ENCODE measurements at places on chromosomes 7 and 10.
A peak's percentile ranks its signal among the peaks of the same experiment; 100 is the strongest.

GRCh38 chr7:42929449-42929848 lies 2.5 kb downstream of the PSMA2 start:
- no peak for DNase-seq

GRCh38 chr7:2621061-2621828 lies 10.5 kb upstream of the TTYH3 start:
- DNase-seq, result no peak

GRCh38 chr7:81433206-81433605 lies 336.6 kb downstream of the HGF start:
- no peak for DNase-seq

DNA sequence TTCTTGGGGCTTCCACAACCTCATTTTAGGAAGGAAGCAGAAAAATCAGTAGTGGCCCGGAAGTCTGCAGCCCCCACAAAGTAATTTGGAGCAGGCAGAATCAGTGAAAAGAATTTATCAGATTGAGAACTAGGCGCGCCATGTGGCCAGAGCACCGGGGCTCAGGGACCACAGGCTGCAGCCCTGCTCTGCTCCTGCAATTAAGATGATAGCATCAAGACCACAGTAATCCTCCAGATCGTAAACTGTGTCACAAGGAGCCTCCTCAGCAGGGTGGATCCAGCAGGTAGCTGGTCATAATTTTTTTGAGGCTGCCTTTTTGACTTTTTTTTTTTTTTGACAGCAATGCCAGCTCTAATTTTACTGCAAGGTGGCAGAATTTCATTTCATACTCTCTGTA lies 209.0 kb upstream of the ZMIZ1 start:
- no peak for DNase-seq

GRCh38 chr7:7221599-7222038 lies 39.3 kb downstream of the C1GALT1 start:
- DNase-seq, result no peak

- no peak for DNase-seq
Observed at GRCh38 chr10:21692916-21693315, 158.9 kb downstream of the MLLT10 start.

GRCh38 chr7:36597090-36597773 lies 127.1 kb downstream of the AOAH start:
- no peak for DNase-seq

GRCh38 chr10:77417806-77418640 lies 219.6 kb downstream of the KCNMA1 start:
- no peak for DNase-seq

DNA sequence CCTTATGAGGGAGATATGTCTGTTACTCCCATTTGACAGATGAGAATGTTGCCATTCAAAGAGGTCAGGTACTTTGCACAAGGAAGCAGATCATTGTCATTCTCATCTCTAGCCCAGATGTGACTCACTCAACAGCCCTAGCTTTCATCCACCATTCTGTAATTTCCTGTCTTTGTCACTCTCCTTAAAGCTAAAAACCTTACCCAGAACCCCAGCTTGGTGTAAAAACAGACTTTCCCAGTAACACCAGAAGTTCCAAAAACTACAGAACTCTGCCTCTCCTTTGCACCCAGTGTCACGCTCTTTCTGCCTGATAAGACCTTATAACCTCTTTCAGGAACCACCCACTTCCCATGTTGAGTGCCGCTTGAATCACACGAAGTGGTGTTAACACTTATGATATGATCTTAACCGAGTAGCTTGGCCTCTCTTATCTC lies 89.1 kb upstream of the SP4 start:
- DNase-seq, result peak; percentile 40

- no peak for DNase-seq
Observed at GRCh38 chr10:3775696-3776551, 9.1 kb downstream of the KLF6 start.

- no peak for DNase-seq
Observed at GRCh38 chr7:33901847-33902246, 3.5 kb upstream of the BMPER start.

DNA sequence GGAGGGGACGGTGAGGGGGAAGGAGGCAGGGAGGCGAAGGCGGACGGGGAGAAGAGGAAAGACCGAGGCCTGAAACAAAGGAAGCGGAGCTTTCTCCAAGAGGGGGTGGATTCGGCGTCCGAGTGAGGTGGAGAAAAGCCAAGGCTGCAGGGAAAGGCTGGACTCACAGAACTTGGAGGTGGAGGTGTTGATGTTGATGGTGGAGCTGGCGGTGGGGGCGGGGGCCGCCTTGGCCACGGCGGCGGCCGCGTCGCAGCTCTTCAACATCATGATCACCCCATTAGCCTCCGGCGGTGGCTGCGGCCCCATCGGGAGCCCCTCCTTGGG lies 578 bp downstream of the CACUL1 start:
- peak; percentile 8 for DNase-seq

DNA sequence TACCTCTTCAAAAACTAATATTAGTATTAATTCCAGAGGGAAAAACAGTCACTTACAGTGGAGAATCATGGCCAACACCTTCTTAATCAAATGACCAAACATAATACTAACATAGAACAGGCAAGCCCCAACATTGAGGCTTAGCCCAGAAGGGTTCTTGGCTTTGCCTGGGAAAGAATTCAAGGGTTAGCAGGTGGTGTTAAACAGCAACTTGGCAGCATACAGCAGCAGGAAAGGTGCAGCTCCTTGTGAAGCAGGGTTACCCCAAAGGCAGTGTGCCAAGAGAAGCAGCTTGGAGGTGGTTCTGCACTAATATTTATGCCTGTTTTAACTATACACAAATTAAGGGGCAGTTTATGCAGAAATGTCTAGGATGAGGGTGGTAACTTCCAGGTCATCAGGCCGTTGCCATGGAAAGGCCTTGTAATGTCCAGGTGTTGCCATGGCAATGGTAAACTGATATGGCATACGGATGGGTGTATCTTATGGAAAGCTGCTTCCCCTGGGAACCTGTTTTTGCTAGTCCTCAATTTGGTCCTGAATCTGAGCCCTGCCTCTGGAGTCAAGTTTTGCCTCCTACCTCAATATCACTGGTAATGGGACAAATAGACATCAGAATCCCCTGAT lies 27.2 kb upstream of the BEND7 start:
- DNase-seq, result no peak

- DNase-seq, result no peak
Observed at GRCh38 chr10:46052791-46053375, 6.8 kb upstream of the MSMB start.

DNA sequence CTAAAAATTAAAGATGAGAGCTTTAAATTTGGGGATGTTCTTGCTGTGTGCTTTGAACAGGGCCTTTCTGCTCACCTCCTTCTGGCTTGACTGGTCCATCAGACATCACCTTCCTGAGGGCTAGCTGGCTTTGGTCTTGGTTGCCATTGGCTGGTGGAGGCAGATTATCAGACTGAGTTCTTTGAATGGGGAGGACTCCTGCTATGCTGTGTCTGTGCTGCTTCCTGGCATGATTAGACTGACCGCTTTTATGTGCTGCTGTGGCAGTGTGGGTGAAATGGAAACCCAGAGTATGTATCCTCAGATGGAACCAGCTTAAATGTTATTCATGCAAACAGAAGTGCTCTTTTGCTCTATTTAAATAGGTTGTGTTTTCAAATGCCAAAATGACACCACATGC lies 341.6 kb downstream of the PCLO start:
- no peak for DNase-seq

GRCh38 chr10:24912215-24912614 lies 40.2 kb downstream of the PRTFDC1 start:
- no peak for DNase-seq

GRCh38 chr10:132677473-132678227 lies 108.3 kb downstream of the NKX6-2 start:
- DNase-seq, result no peak

DNA sequence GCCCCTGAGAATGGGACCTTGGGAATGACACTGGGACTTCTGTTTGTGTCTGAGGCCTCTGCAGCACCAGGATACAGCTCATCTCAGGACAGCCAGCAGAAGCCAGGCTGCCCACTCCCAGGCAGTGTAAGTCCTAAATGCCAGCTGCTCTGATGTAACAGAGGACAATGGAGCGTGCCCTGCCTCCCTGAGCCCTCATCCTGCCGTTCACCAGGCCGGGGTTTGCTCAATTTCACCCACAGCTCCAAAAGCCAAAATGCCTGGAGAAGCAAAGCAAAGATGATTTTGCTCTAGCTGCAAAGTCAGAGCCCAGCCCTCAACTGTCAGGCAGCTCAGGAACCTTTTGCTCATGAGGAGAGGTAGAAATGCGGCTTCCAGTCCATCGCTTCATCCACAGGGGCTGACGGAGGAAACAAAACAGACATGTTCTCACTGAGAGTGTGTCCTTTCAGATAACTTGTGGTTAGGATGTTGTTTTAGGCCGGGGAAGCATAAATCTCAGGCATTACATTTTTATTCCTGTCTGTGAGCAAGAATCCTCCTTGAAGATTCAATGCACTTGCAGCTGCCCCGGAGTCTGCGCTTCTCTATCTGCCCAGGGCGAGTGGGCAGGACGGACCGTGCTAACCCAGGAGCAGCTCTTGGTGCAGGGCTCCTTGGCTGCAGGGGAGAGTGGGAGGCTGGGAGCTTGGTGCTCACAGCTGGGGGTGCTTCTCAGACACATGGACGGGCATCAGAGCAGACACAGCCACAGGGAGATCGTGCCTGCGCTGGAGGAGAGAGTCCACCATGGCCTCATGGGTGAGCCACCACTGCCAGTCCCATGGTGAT lies 83.2 kb upstream of the CHST15 start:
- no peak for DNase-seq

- no peak for DNase-seq
Observed at GRCh38 chr10:33345236-33345635, 10.8 kb upstream of the NRP1 start.

GRCh38 chr7:54796150-54796549 lies 37.1 kb upstream of the SEC61G start:
- DNase-seq, result no peak

DNA sequence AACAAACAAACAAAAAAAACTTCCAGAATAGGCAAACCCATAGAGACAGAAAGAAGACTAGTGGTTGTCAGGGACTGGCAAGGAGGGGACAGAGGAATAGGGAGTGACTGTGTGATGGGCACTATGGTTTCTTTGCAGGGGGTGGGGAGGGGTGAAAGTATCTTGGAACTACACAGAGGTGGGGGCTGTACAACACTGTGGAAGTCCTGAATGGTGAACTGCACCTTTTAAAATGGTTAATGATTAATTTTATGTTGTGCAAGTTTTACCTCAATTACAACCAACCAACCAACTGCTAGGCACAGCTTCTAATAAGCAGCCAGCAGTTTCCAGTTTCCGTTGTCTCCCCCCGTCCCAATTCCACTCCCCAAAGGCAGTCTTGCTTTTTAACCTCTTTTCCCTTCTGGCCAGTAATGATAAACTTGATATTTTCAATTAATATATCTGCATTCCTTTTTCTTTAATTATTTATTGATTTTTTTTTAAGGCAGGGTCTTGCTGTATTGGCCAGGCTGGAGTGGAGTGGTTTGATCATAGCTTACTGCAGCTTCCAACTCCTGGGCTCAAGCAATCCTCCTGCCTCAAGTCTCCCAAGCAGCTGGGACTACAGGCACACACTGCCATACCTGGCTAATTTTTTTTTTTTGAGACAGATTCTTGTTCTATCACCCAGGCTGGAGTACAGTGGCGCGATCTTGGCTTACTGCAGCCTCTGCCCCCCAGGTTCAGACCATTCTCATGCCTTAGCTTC lies 46.8 kb downstream of the HIP1 start:
- no peak for DNase-seq

GRCh38 chr10:113594652-113595051 lies 41.8 kb downstream of the HABP2 start:
- no peak for DNase-seq

GRCh38 chr7:149753375-149754233 lies 19.8 kb downstream of the ZNF467 start:
- DNase-seq, result no peak

DNA sequence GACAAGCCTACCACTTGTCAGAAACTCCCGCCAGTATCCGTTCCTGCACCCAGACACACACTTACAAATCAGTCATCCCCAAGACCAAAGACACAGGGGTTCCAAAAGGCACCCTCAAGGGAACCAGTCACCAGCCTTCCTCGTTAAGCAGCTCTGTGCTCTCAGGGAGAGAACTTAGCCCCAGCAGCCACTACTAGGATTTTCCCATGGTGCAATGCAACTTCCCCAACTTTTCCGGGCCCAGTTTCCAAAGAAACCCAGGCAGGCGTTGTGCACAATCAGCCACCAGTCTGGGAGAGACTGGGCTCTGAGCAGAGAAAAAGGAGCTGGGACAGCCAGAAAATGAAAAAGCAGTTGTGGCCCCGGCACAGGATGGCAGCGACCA lies 1.2 kb downstream of the DLG5 start:
- no peak for DNase-seq

- no peak for DNase-seq
Observed at GRCh38 chr7:28855538-28856217, 102.5 kb downstream of the TRIL start.

GRCh38 chr10:132420981-132421846 lies 24.2 kb downstream of the PWWP2B start:
- no peak for DNase-seq

- DNase-seq, result no peak
Observed at GRCh38 chr7:106962751-106963150, 81.8 kb upstream of the PRKAR2B start.

GRCh38 chr7:66553001-66553400 lies 75.7 kb upstream of the KCTD7 start:
- no peak for DNase-seq

GRCh38 chr7:134643131-134643530 lies 3.5 kb upstream of the BPGM start:
- DNase-seq, result no peak

DNA sequence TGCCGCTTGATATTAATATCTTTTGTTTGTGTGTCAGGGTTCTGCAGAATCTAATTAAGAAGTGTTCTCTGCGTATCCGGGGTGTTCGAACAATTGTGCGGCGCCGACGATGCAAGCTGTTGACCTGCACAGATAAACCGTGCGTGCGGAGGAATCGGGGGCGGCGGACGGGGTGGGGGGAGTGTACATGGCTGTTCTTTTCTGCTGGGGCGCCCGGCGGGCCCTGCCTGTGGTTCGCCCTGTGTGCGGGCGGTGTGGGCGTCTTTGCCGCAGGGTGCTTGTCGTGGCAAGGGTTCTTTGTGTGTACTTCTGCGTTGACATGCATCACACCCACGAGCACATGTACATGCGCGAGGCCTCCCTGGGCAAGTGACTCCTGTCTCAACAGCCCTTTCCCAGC lies 47.9 kb downstream of the MICALL2 start:
- no peak for DNase-seq

GRCh38 chr7:11831736-11832495 lies at the start of gene THSD7A:
THSD7A (minus strand) TSS chr7:11832198; CDS start chr7:11831946, 252 bp downstream.
- no peak for DNase-seq

DNA sequence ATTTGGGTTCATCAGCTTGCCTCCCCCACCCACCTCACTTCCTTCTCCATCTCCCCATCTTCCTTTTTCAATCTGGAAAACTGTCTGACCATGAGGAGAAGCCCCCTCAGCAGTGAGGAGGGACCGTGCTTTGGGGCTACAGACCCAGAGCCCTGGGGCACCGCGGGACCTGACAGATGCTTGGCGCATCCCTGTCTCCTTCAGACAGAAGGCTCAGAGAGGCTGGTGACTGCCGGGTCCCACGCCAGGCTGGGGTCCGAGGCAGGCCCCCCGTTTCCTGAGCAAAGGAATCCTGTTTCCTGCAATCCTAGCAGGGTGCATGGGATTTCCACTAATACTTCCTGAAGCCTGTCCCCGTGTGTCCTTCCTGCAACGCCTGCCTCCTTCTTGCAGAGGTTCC lies 147.0 kb downstream of the FANK1 start:
- no peak for DNase-seq

Data from activated CD4-positive, CD25-positive, alpha-beta regulatory T cell treated with anti-CD3 and anti-CD28 coated beads, Interleukin-2, amount 50 U/mL, for 16 hours (primary cell).